Thymus (tissue), 14 donors: ENCODE measurements at places on chromosomes 7 and 10.

DNA sequence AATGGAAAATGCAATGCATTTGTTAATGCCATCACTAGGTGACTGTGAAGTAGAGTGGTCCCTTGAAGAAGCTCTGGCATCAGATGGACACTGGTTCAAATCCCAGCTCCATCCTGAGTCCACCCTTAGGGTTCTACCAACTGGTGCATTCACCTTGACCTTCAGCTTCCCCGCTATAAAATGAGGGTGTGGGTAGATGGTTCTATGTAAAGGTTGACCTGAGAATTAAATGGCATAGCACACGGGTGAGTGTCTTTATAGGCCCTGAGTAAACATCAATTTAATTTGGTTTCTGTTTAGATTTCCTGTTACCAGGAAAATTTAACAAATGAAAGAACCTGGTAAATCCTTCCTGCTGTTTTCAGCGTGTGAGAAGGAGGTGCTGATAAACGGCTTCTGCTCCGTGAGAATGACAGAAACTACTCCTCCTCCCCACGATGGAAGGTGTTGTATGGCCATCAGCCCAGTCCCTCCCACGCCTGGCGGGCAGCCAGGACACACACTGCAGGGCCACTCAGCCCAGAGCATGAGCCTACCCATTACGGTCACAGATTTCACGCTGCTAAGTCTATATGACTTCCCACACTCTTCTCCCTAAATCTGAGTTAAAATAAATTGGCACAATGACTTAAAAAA is 210.1 kb downstream of the TNS3 start:
- no peak for DNase-seq

- DNase-seq, result no peak
Observed at GRCh38 chr10:132117146-132117545, 51.4 kb downstream of the JAKMIP3 start.

- no peak for DNase-seq
Observed at GRCh38 chr10:90912854-90913479, 7.9 kb downstream of the ANKRD1 start.

- no peak for DNase-seq
Observed at GRCh38 chr10:68362590-68362989, 29.9 kb upstream of the PBLD start.

- no peak for DNase-seq
Observed at GRCh38 chr7:94005753-94006152, 1.6 kb upstream of the BET1 start.

DNA sequence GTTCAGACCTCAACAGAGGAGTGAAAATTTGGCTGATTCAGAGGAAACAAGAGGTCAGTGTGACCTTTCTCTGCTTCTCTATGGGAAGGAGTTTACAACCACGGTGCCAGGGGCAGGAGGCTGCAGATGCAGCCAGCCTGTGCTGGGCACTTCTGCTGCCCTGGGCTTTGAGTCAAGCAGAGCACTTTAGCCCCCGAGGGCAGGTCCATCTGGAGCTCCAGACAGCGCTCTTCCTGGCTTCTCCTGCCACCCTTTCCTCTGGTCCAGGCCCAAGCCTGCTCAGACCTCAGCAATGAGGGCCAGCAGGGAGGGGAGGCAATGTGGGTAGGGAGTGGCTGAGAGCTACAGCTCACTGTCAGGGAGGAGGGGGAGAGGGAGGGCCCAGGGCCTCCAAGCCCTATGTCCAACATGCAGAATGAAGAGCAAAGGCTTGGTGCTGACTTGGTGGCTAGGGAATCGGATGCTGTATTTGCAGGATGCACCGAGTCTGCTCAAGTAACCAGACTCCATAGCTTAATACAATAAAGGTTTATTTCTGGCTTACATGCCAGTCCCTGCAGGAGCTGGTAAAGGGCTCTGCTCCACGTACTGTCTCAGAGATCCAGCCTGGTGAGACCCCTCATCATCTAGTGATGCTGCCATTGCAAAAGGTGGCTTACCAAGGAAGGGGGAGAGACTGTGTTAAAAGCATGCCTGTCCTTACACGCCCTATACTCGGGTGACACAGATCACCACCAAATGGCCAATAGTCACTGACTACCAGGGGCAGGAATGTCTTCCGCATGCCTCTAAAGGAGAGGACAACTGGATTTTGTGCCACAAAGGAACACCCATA is 481.6 kb downstream of the RPS24 start:
- DNase-seq, result no peak

- no peak for DNase-seq
Observed at GRCh38 chr10:51297438-51297837, 223.2 kb downstream of the PRKG1 start.

- no peak for DNase-seq
Observed at GRCh38 chr7:81419731-81420130, 350.1 kb downstream of the HGF start.

GRCh38 chr7:66198956-66199355 is 6.2 kb upstream of the TPST1 start:
- no peak for DNase-seq

- DNase-seq, result no peak
Observed at GRCh38 chr7:81459485-81459884, 310.4 kb downstream of the HGF start.

DNA sequence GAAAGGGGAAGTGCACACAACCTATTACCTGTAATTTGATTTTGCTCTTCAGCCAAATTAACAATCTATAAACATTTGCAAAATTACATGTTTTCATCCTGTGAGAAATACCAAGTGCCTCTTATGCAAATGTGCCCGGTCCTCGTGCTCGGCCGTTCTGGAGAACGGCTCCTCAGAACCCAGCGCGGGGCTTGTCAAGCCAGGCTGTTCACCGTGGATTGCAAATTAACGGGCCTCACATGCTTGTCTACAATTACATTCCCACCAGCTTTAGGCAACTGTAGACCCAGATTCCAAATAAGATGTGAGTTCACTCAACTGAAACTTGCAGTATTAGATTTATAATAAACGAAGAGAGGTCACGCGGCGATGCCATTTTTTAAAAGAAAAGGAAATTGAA is 8.8 kb downstream of the FOXL3 start:
- DNase-seq, result no peak

DNA sequence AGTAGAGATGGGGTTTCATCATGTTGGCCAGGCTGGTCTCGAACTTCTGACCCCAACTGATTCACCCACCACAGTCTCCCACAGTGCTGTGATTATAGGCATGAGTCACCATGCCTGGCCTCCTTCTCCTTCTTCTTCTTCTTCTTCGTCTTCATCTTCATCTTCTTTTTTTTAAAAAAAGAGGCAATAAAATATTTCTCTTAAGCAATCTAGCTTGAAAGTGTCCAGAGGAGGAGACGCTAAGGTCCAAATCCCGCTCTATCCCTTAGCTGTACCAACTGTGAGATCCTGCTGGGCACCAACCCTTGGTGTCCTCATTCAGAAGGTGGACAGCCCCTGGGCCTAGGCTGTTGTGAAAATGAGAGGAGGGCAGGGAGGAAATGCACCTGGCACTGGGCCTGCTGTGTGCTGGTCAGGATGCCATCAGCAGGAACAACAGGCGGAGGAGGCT is 13.9 kb upstream of the PSAP start:
- no peak for DNase-seq

GRCh38 chr10:55048830-55049498 is 247.9 kb upstream of the PCDH15 start:
- DNase-seq, result no peak

DNA sequence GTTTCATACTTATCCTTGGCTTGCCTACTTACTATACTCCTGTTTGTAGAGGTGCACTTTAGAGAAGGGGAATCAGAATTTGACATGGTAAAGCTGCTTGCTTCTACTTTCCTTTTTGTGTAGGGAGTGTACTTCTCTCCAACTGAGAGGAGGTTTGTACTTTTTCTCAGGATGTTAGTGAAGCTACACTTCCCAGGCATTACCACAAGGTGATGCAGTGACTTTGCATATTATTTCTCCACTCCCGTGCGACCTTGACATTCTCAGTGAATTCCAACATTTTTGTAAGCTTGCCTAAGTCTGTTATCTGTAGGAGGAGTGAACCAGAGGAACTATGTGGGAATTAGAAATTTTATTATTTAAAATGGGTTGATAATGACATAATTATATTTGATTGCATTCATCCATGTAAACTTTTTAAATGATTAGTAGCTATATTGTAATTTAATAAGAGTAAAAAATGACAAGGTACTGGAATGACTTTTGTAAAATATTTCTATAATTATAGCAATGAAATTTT is 5.2 kb downstream of the TAX1BP1 start:
- DNase-seq, result peak; percentile 11

GRCh38 chr10:103519798-103520197 is 26.3 kb downstream of the NEURL1 start:
- no peak for DNase-seq

- no peak for DNase-seq
Observed at GRCh38 chr7:119090851-119091250, 866.3 kb downstream of the ANKRD7 start.

DNA sequence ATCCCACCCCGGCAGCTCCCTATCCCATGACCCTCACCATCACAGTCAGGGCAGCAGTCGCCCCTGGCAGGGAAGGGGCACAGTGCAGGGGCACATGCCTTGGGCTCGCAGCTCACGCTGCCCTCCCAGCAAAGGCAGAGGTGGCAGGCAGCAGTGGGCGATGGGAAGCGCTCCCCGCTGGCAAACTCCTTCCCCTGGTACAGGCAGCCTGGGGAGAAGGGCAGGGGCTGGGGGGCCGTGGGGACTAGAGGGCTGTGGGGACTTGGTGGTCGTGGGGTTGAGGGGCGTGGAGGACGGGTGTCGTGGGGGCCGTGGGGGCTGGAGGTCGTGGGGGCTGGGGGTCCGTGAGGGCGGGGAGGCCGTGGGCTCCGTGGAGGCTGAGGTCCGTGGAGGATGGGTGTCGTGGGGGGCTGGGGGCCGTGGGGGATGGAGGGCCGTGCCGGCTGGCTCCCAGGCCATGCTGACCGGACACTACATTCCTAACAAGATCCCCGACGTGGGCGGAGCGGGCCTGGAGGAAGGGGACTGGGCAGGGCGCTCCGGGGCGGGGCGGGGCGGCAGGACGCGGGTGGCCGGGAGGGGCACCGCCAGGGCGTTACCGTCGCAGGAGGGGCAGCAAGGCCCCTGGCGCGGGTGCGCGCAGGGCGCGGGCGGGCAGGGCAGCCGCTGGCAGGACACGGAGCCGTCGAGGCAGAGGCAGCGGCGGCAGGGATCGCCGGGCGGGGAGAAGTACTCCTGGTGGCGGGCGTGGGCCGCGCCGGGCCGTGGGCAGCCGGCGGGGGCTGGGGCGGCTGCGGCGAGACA is 20.0 kb downstream of the KCP start:
- no peak for DNase-seq

DNA sequence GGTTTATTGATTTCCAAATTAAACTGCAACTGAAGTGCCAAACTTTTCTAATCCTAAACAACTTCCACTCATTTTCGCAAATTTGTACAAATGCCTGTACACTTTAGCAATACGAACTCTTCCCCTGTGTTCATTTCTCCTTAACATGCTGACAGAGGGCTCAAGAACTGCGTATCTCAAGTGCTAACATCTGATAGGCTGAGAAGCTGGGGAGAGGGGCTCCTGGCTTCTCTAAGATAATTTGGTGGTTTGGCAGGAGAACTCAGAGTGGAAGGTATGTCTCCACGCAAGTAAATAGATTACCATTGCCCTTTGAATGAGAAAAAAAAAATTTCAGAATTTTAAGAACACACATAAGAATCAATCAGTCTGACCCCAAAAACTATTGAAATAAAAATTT is 53.3 kb upstream of the ANLN start:
- no peak for DNase-seq

DNA sequence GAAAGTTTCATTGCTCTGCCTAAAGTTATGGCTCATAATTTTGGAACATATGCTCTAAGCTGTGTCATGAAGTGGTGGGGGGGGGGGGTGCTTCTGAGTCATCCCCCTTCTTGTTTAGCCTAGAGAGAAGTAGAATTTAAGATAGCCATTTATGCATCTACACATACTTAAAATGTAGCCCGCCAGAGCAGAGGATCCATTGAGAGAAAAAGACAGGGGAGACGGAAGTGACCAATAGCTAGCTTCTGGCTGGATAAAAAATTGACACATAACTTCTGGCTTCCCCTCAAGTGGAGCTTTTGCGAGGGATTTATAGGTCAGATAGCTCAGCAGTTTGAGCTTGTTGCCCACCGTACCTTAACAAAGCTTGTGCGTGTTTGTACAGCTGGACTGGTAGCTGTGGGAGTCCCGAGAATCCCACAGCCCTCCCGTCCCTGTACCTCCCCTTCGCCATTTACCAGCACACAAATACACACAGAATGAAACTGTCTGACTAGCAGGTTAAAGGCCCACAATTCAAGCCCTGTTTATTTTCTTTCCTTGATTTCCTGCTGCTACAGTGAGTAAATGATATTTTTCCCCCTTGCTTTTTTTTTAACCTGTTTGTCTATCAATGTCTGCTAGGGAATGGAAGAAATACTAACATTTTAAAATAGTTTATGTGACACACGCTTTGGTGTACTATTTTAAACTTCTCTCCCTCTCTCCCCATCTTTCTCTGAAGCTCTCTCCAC is 232.6 kb upstream of the FERD3L start:
- DNase-seq, result no peak

- no peak for DNase-seq
Observed at GRCh38 chr7:44547536-44548231, 6.6 kb upstream of the NPC1L1 start.

GRCh38 chr7:30222515-30223215 is 61.7 kb upstream of the ZNRF2 start:
- DNase-seq, result no peak

GRCh38 chr7:47259682-47260081 is 322.2 kb downstream of the TNS3 start:
- DNase-seq, result no peak

GRCh38 chr7:33040803-33041516 is 21.6 kb downstream of the NT5C3A start:
- DNase-seq, result peak; percentile 73

- DNase-seq, result no peak
Observed at GRCh38 chr10:77686650-77687417, 49.2 kb upstream of the KCNMA1 start.

DNA sequence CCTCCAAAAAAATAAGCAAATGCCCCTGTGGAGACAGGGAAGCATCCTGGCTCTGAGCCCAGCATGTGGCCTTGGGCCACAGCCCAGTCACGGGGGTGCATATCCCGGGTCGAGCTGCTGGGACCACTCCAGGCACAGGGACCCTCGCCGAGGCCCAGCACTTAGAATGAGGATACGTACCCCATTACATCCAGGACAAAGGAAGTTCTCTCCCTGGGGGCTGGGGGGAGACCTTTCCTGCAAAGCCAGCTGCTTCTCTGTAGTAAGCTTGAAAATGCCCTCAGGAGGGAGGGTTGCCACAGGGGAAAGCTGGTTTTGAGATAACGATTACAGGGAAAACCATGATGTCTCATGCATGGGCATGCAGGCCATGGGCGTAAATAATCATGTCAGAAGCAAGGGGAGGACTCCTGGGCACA is 75.5 kb downstream of the HIPK2 start:
- DNase-seq, result no peak

- DNase-seq, result peak; percentile 23
Observed at GRCh38 chr7:50761713-50762112, 21.0 kb downstream of the GRB10 start.
